ENCODE measurements at places on chromosomes 7 and 10. TPM values are rescaled to one million over a fixed set of nuclear protein-coding genes. Genes with fewer than 3 reads are reported as not detected.
A peak's percentile ranks its signal among the peaks of the same experiment; 100 is the strongest.

GRCh38 chr10:69572159-69573055 lies 815 bp downstream of the NEUROG3 start:
- peaks cover 8% of the 10 kb centered on the region for H3K4me1 ChIP-seq
- H3K27ac ChIP-seq = no peak overlapping the region
- peak overlapping the region; percentile 20 for H3K4me3 ChIP-seq
- no peak for DNase-seq
- no peaks in the 10 kb centered on the region for H3K36me3 ChIP-seq
- H3K27me3 ChIP-seq = peaks cover 98% of the 10 kb centered on the region

DNA sequence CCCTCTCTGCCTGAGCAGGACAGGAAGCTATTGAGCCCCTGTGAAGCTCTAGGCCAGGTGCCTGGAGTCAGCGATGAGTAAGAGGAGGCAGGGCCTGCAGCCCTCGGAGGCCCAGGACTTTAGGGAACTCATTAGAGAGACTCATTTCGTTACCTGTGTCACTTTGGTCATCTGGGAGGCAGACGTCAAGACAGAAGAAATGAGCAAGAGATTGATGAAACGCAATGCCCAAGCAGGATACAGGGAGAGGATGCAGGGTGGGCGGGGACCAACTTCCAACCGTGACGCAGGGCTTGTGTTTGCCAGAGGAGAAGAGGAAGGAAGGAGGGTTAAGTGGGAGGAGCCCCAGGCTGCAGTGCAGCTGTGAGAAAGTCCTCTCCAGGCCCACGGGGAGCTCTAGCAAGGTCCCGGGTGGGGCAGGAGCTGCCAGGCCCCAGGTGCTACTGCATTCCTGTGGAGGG lies 26.4 kb upstream of the GNA12 start:
- no peaks in the 10 kb centered on the region for H3K27me3 ChIP-seq
- DNase-seq = no peak
- no peak overlapping the region for H3K4me3 ChIP-seq
- H3K36me3 ChIP-seq = no peaks in the 10 kb centered on the region
- peaks cover 18% of the 10 kb centered on the region for H3K4me1 ChIP-seq
- no peak overlapping the region for H3K27ac ChIP-seq

GRCh38 chr7:108596560-108596959 lies 26.9 kb downstream of the DNAJB9 start:
- no peaks in the 10 kb centered on the region for H3K27me3 ChIP-seq
- no peak for DNase-seq
- H3K27ac ChIP-seq = no peak overlapping the region
- peaks cover 26% of the 10 kb centered on the region for H3K4me1 ChIP-seq
- H3K4me3 ChIP-seq = no peak overlapping the region

DNA sequence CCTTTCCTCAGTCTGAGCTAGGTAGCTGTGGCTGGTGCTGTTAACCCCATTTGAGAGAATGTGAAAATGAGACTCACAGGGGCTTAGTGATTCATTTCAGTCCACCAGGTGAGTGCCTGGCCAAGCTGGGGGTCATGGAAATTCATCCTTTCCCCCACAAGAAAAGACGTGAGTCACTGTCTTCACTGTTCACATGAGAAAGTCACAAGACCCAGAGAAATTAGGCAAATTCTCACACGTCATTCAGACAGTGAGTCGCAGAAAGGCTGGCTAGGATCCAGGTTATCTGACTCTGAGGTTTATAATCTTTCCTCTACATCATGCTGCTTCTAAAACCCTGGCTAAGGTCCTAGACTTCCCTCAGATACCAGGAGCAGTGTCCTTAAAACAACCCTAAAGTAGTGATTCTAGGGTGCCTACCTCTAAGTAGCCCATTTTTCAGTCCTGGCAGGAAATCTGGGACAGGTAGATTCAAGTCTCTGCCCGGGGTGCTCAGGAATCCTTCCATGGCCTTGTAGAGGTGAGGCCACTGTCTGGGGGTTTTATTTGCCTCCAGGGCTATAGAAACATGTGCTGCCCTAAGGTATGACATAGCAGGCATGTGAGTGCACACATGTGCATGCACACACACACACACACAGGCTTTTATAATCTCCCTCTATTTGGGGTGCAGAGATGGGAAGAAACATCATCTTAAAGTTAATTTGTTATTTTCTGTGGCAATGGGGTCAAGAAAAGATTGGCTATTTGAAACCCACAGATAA lies 427.9 kb upstream of the CELF2 start:
- no peak overlapping the region for H3K4me3 ChIP-seq
- H3K36me3 ChIP-seq = no peaks in the 10 kb centered on the region
- H3K4me1 ChIP-seq = peaks cover 31% of the 10 kb centered on the region
- H3K27me3 ChIP-seq = peaks cover 8% of the 10 kb centered on the region

DNA sequence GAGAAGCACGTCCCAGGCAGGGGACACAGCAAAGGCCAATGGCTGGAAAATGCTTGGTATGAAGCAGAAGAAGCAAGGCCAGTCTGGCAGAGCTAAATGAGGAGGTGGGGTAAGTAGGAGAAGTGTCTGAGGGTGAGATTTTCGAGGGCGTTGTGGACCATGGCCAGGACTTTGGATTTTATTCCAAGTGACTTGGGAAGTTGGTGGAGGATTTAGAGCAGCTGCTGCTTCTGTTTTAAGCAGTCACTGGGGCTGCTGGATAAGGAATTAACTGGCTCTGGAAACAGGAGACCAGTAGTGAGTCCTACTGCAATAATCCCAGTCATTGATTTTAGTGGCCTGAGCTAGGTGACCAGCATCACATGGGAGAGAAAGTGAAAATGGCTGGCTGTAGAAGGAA lies 67.6 kb upstream of the GSDME start:
- no peak overlapping the region for H3K27ac ChIP-seq
- DNase-seq = no peak
- peaks cover 22% of the 10 kb centered on the region for H3K27me3 ChIP-seq
- H3K36me3 ChIP-seq = no peaks in the 10 kb centered on the region
- no peak overlapping the region for H3K4me3 ChIP-seq

DNA sequence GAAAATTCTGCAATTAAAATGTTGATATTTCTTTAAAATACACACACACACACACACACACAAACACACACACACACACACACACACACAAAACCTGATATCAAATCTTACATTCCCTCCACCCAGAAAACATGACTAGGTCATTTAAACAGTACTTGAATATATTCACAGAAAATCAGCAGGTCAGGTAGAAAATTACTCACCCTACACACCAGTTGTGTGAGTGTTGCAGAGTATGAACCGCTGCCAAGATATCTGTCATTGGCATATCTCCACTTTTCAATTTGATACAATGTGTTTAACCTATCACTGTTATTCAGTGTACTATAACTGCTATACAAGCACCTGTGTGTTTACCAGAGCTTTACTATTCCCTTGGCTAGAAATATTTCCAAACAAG lies 283.6 kb upstream of the LRRTM3 start:
- no peaks in the 10 kb centered on the region for H3K4me1 ChIP-seq
- H3K27me3 ChIP-seq = no peaks in the 10 kb centered on the region
- DNase-seq = no peak
- H3K36me3 ChIP-seq = no peaks in the 10 kb centered on the region

DNA sequence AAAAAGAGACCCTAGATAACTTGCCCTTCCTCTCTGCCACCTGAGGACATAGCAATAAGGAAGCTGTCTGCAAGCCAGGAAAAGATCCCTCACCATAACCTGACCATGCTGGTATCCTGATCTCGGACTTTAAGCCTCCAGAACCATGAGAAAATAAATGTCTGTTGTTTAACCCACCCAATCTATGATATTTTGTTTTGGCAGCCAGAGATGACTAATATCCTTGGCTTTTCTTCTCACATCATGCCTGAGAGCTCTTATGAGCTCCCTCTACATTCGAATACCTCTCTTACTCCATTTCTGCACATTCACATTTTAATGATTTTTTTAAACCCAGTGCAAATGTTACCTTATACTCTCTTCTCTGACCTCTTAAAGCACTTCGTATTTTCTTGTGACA lies 214.0 kb upstream of the CHRM2 start:
- H3K27ac ChIP-seq = no peak overlapping the region
- H3K4me3 ChIP-seq = no peak overlapping the region
- peaks cover 5% of the 10 kb centered on the region for H3K4me1 ChIP-seq
- no peak for DNase-seq
- H3K27me3 ChIP-seq = no peaks in the 10 kb centered on the region
- H3K36me3 ChIP-seq = no peaks in the 10 kb centered on the region

GRCh38 chr7:7769710-7770627 lies 51.6 kb upstream of the RPA3 start:
- peak overlapping the region; percentile 3 for H3K27ac ChIP-seq
- no peaks in the 10 kb centered on the region for H3K27me3 ChIP-seq
- no peak for DNase-seq
- no peak overlapping the region for H3K4me3 ChIP-seq

DNA sequence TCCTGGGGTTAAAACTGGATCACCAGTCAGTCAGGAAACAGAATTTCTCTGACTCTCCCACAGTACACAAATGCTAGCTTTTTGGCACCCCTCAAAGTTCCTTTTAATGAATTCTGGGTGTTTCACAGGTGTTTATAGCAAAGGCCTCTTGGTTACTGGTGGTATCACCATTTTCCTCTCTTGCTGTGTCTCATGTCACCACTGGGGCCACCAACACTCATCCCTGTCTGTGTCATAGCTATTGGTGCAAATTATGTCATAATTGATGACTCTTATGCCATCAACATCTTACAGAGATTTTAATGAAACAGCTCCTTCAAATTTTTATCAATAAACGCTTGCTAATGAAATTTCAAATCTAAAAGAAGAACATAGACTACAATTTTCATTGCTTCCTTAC lies 27.7 kb upstream of the OSBPL3 start:
- H3K4me1 ChIP-seq = no peaks in the 10 kb centered on the region
- no peak for DNase-seq
- H3K4me3 ChIP-seq = no peak overlapping the region
- peaks cover 2% of the 10 kb centered on the region for H3K27me3 ChIP-seq

DNA sequence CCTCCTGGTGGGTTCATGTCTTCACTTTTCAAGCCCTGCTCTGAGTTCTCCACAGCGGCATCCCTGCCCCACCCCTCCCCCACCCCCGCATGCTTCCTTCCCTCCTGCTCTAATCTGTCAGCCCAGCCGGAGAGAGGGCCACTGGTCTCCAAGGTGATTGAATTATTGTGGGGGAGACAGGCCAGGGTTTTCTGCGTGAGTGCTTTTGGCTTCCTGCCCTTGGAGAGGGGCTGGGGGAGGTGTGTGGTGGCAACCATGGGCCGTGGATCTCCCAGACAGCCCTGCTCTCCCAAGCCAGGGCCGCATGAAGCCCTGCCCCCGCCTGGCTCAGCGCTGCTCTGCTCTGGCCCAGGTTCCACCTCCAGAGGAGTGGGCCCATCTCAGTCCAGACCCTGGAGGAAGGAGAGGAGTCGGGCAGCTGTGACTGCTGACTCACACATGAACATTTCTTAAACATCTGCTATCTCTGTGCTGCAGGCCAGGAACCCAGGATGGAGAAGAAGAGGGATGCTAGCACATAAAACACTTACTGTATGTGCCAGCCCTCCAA lies 109.9 kb downstream of the ZMIZ1 start:
- H3K4me3 ChIP-seq = peak overlapping the region; percentile 33
- no peaks in the 10 kb centered on the region for H3K27me3 ChIP-seq
- H3K36me3 ChIP-seq = peaks cover 6% of the 10 kb centered on the region
- H3K27ac ChIP-seq = peak overlapping the region; percentile 90

DNA sequence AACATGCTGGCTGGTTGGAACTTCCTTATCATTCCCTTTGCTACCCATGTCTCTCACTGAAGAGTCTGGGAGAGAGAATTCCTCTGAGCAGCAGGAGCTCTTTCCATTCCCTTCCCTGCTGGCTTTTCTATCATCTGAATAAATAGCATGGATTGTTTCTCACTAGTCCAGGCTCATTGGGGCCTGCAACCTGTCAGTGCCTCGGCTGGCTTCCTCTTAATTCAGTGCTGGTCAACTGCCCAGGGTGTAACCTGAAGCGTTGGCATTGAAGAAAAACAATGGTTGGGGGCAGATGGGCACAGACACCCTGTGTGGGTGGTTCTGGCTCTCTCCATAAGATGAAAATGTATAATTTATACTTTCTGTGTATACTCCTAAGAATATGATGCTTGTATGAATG lies 155.6 kb downstream of the ANLN start:
- DNase-seq = no peak
- peaks cover 6% of the 10 kb centered on the region for H3K4me1 ChIP-seq
- no peaks in the 10 kb centered on the region for H3K27me3 ChIP-seq
- no peak overlapping the region for H3K27ac ChIP-seq

DNA sequence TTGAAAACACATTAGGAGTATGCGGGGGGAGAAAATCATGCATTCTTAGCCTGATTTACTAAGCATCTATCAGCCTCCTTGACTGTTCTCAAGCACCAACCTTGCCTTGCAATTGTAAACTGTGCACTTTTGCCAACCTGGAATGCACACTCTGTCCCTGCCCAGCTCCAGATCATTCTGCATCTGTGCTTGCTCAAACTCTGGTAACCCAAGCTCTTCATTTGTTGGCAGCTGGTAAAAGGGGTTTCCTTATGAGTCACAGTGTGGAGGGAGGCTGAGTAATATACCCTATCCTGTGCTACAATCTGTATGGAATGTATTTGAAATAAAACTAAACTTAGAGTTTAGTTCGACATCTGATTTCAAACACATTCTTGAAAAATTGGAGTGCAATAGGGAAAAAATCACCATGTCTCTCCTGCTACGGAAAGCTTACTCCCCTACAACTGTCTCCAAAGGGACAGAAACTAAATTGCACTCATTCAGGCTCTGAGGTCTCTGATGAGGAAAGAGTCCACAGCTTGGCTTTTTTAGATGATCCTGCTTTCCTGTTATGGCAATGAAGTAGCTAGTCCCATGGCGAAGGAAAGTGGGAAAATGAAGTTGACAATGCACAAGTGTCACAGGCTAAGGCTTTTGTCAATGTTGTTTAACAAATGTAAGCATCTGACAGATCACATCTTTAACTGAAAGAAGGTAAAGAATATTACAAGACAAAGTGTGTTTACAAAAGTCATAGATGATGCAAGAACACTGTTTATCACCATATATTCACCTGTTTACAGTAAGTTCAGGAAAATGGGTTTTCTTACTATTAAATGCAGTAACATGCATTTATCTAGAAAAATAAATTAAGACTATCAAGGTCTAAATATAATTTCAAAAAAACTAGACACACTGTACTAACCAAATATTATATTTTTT lies 61.9 kb downstream of the TES start:
- no peaks in the 10 kb centered on the region for H3K36me3 ChIP-seq
- H3K27ac ChIP-seq = peak overlapping the region; percentile 88
- H3K27me3 ChIP-seq = no peaks in the 10 kb centered on the region
- H3K4me1 ChIP-seq = peaks cover 16% of the 10 kb centered on the region

The MRC1 gene
- not detected for total RNA-seq

The GJC3 gene
- total RNA-seq = not detected
